Activated naive CD4-positive, alpha-beta T cell treated with Interleukin-2 at 50 U/mL for 16 hours (primary cell): ENCODE measurements at places on chromosomes 11 and 22.

DNA sequence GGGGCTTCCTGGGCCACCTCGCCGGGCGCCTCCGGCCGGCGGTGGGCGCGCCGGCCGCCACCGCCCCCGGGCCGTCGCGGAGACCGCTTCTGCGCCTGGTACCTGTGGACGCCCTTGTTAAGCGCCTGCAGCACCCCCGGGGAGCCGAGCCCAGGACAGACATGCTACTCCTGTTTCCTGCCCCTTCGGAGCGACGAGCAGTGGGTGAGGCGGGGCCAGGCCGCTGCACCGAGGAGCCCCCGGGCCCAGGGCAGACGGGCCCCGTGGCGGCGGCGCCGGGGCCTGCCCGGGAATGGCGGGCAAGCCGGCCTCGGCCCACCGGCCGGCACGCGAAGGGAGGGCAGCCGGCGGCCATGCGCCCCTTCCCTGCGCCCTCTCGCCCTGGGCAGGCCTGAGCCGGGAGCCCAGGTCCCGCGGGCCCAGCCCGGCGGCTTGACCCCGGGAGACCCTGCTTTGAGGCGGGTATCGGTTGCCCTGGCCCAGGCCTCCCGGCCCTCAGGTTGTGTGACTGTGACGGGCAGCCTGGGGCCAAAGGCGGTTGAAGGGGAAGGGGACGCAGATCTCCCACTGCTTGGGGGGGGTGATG lies 789 bp upstream of the KDM2A start:
- DNase-seq, result peak; percentile 58

- no peak for DNase-seq
Measured at GRCh38 chr11:130600616-130601015, 152.2 kb downstream of the ADAMTS15 start.

DNA sequence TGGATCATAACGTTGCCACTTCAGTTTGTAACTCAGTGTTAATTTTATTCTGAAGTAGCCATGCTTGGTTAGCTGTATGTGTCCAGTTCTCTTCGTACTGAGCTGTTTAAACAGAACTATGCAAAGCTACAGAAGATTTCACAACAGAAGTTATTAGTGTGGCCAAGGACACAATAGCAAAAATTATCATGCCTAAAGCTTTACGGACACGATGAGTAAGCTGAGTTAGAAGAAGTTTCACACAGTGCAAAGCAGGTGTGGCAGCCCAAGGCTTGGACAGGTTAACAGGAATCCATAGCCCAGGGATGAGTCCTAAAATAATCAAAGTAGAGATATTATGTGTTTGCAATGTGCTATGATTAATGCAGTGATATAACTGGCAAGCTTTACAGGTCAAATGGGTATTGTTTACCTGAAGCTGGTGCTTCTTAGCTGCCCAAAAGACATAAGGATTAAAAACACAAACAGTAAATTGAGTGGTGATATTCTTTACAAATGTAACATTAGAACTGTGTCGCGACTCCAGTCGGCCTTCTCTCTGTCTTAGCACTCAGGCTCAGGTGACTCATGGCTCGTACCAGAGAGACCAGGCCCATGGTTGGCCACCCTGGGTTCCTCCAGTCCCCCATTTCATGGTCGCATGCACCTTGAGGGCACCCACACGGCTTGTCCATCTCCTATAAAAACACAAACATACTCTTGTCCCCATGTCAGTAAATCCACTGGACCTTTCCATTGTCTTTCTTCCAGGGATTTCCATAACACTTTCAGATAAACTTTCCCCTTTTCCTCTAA lies 35.5 kb upstream of the NCAM1 start:
- no peak for DNase-seq

GRCh38 chr11:46332568-46333393 lies 14.5 kb upstream of the DGKZ start:
- peak; percentile 67 for DNase-seq

DNA sequence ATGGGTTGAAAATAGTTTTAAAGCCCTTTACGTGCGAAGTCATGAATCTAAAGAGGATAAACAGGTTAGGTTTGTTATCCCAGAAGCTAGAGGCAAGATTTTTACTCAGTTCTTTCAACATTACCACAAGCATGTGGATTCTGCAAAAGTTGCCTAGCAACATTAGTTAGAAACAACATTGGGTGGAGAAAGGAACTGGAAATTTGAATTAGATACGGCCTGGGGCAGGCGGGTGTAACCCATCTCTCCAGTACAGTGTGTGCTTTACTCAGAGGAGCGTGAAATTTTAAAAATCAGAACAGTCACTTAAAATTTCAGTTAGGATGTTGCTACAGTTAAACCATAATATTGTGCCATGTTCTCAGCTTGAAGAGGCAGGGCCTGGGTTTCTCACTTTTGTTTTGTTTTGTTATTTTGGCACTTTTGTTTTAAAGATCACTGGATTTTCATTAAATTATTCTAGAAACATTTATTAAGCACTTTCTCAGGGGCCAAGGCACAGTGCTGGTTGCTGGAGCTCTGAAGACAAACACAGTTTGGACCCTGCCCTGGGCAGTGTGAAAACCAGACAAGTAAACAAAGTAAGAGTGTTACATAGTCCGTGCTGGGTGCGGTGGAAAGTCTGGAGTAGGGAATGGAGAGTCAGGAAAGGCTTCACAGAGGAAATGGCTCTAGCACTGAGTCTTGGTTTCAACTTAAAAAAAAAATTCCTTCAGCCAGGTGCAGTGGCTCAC lies 4.4 kb upstream of the WEE1 start:
- DNase-seq, result no peak

DNA sequence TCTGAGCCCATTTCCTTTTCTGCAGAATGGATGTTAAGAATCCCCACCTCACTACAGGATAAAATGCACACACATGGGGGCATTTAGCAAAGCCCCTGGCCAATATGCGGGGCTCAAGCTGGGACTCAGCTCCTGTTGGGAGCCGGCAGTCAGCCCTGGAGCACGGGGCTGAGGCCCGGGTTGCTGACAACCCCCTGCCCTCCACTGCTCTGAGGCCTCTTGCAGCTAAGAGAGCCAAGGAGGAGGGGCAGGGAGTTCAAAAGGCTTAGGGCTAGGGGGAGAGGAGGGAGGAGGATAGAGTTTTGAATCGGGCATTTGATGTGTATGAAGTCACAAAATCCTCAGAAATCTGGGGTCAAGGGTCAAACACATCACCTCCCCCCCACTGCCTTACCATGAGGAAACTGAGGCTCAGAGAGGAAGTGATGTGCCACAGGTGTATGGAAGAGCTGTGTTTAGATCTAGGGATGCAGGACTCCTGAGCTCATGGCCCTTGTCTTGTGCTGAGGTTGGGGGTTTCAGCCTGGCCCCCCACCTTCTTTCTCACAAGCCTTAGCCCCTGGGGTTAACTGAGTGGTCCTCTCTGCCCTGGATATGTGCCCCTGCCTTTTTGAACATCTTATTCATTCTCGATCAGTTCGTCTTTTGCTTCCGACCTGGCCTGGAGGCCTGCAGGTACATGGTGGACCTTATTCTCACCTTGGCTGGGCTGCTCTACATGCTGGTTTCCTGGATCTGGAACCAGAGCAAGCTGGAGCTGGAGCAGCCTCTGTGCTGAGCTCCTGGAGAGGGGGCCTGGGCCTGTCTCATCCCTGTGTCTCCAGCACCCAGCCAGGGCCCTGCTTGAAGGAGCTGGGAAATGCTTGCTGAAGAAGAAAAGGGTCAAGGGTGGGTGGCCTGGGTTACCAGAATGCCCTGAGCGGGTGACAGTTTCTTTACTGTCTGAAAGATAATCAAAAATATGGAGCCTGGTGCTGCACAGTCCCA lies 80.3 kb downstream of the LRRC32 start:
- DNase-seq, result no peak

DNA sequence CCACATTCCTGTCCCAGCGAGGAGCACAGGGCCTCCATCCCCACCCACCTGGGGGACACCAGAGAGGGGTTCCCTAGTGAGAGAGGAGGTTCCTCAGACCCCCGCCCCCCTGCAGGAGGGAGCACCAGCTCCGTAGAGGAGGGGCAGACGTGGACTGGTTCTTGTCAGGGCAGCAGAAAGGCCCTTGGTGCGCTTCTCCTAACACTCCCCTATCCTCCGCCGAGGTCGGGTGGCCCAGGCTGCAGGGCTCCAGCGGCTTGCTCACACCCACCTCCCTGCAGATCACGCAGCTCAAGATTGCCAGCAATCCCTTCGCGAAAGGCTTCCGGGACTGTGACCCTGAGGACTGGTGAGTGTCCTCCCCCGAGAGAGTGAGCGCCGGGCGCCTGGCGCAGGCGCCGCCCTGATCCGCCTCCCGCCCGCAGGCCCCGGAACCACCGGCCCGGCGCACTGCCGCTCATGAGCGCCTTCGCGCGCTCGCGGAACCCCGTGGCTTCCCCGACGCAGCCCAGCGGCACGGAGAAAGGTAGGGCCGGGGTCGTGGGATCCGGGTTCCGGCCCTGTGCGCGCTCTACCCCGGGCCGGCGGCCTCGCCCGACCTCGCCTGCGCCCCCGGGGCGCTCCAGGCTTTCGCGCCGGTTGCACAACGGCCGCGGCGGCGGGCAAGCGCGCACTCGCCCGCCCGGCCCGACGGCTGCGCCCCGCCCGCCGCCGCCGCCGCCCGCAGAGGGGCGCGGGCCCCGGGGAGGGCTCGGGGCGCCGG lies 5.1 kb downstream of the TBX1 start:
- no peak for DNase-seq

GRCh38 chr11:62131170-62131464 lies 7.3 kb downstream of the INCENP start:
- DNase-seq, result no peak

DNA sequence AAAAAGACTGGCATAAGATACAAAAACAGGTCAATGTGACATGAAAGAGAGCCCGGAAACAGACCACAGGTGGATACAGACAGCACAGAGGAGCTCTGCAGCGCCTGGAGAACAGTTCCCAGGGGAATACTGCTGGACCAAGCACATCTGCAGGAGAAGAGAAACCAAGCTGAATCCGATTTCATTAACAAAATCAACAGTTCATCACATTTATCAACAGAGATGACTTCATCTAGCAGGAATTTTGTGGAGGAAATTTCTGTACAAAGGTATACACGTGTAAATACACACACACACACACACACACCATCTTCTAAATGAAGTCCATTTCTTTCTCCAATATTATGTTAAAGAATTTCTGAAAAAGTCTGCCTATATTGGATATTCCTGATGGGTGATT lies 17.1 kb downstream of the YPEL1 start:
- DNase-seq, result no peak

DNA sequence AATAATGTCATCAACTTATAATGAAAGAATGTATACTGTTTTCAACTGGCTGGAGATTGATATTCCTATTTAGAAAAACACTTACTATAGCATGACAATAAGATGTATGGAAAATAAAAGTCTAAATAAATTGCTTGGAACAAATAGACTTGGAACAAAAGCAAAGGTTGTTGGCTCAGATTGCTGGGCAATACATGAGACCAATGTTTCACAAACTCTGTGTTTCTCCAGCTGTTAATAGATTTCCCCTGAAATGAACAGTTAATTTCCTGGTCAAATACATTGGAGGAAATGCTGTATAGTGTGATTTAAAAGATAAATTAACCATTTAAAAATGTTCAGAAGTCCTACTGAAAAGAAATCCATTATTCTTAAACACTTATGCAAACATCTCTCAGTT lies 40.1 kb upstream of the CTSC start:
- DNase-seq, result no peak

- no peak for DNase-seq
Measured at GRCh38 chr22:16601437-16602223, 9.0 kb upstream of the CCT8L2 start.

GRCh38 chr11:117927926-117928325 lies 1.3 kb downstream of the TMPRSS13 start:
- no peak for DNase-seq

GRCh38 chr11:46611526-46612304 lies 5.3 kb downstream of the HARBI1 start:
- no peak for DNase-seq

DNA sequence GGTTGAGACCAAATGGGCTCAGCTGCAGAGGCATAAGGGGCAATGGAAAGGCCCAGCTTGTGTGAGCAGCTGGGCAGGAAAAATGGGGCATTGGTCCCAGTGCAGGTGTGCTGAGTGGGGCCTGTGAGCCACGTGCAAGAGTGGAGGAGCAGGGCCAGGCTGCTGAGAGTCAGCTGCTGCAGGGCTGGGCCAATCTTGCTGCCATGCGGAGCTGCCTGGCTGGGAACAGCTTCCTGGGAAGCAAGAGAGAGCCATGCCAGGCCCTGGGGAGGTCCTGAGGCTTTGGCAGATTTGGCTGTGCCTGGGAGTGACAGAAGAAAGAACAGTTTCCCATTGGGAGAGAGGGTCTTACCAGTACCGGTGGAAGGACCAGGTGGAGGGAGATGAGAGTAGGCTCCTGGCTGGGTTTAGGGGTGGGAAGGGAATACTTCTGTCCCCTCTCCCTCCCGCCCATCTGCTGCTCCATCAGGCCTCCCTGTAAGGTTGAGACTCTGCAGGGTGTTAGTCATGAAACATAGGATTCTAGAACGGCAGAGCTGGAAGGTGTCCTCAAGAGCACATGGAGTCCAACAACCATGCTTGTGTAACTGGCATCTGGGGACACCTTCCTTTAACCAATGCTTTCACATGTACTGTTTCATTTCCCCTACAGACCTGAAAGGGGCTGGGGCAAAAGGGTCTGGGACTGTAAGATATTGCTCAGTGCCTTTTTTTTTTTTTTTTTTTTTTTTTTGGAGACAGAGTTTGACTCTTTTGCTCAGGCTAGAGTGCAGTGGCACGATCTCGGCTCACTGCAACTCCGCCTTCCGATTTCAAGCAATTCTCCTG lies 10.4 kb downstream of the SEPTIN3 start:
- no peak for DNase-seq

DNA sequence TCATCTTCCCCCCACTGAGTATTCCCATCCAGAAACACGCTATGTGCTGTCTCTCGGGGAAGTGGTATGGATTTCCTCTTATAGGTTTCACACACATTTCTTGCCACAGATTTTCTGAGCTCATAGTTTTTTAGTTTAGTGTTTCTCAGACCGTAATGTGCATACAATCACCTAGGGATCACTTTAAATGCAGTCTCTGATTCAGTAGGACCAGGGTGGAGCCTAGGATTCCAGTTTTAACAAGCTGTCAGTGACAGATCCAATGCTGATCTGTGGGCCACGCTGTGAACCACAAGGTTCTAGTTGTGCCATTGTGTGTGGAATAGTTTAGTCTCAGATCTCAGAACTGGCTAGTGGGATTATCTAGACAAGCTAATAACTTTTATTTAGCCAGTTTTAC lies 23.7 kb upstream of the CXCR5 start:
- no peak for DNase-seq

GRCh38 chr11:70568035-70568813 lies 169.9 kb downstream of the CTTN start:
- no peak for DNase-seq

DNA sequence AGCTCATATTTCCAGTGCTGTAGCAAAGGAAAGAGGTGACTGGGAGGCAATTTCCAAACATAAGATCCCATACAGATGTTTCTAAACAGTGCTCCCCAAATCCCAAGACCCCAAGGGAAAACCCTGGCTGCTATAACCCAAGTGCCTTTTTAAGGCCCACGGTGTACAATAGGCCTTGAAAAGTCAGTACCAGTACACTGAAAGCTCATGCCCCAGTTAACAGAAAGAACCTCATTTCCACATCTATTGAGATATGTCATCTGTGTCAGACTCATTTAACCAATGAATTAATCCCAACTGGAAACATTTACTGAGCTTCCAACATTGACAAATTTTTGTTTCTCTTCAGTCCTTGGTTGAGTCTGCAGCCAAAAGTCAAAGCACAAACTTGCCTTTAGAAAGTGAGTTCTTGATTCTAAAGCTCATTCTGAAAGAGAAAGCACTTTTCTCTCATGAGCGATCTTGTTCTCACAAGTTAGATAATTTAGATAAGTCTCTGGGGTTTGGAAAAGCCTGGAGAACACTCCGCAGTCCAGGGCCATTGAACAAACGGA lies 239.8 kb upstream of the ARHGAP20 start:
- DNase-seq, result no peak
